NCI-H446 treated with DMSO at 0.1 percent for 48 hours (cell line): ENCODE measurements at places on chromosomes 11 and 22.
A peak's percentile ranks its signal among the peaks of the same experiment; 100 is the strongest.

- no peak for DNase-seq
Observed at GRCh38 chr22:21079493-21079892, 33.7 kb downstream of the LRRC74B start.

- no peak for DNase-seq
Observed at GRCh38 chr22:39515266-39516050, 4.9 kb upstream of the ATF4 start.

DNA sequence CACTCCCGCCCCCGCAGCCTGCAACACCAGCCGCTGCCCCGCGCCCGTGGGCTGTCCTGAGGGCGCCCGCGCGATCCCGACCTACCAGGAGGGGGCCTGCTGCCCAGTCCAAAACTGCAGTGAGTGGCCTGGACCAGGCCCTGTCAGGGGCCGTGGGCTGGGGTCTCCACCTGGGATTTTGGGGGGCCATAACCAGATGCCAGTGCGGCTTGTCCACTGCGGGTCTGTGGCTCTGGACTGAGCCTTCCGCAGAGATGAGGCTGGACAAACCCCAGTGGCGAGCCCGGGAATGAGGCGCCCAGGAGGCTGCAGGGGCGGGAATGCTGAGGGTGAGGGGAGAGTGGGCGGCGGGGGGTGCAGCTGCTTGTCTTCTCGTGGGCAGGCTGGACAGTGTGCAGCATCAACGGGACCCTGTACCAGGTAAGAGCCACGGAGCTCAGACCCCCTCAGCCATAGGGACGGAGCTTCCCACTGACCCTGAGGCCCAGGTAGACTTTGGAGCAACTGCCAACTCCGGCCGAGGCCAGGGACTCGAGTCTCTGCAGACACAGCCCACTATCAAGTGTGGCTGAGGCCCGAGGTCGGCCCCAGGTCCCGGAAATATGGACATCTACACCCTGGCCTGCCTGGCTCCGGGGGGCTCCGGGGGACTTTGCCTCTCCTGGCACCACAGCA is 24.8 kb upstream of the MUC5B start:
- no peak for DNase-seq

- DNase-seq = no peak
Observed at GRCh38 chr11:31711137-31711536, 100.0 kb downstream of the PAX6 start.

DNA sequence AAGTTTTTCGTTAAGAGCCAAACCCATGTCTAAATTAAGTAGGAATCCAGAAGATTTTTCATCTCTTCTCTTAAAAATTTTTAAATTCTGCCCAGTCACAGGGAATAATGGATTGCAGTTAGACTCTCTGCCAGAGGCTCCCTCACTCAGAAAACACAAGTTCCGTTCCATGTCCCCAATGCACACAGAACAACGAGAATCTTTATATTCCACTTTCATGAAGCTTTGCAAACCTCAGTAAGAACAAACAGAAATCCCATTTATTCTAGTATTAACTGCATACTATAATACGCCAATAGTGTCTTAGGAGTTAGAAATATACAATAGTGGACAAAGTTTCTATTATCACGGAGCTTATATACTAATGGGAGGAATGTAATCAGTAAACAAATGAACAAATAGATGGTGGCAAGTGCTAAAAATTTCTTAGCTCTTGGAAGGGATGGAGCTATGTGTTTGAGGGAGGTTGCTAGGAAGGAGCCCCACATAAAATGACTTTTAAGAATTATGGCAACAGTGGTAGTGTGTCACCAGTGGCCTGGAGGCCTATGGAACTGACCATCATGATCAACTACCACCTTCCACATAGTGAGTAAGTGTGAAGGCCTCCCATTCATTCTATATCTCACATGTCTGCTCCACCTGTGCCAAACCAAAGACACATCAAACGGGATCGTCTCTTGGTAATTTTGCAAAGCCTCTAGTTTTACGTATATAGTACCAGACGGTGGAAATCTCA is 24.9 kb downstream of the PICALM start:
- no peak for DNase-seq

- DNase-seq = peak; percentile 10
Observed at GRCh38 chr11:8018484-8019313, 31.6 kb downstream of the EIF3F start.

- no peak for DNase-seq
Observed at GRCh38 chr11:134063124-134063495, 5.8 kb upstream of the JAM3 start.

DNA sequence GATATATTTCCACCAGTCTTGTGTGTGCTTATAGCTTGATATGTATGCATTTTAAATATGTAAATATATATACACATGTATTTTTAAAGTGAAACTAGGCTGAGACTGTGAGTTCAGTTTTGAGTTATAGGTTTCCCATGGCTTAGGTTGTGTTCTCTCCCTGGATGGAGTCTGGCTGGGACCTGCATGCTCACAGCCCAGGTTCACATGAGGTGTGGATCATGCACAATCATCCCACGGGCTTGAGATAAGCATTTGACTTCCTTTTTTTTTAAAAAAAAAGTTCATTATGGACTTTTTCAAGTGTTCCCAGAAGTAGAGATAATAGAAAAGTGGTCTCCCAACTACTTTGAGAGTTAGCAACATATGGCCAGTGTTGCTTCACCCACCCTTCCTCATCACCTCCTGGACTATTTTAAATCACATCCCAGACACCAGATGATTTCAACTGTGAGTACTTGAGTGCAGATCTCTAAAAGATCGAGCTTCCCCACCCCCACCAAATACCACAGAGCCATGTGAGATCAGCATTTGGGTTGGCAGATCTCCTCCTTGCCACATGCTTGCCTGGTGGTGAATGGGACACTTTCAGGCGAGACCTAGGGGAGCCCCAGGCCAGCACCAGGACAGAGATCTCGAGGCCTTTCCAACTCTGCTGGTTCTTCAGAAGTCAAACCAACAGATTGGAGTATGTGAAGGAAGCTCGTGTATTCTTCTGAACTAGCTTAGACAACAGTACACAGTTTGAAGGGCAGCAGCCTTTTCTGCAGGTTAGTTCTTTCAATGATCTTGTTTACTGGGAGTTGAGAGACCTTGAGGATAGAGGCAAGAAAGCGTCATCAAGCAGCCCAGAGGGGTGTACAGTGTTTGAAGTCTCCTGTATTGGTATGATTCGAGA is 15.9 kb downstream of the MED15 start:
- no peak for DNase-seq

DNA sequence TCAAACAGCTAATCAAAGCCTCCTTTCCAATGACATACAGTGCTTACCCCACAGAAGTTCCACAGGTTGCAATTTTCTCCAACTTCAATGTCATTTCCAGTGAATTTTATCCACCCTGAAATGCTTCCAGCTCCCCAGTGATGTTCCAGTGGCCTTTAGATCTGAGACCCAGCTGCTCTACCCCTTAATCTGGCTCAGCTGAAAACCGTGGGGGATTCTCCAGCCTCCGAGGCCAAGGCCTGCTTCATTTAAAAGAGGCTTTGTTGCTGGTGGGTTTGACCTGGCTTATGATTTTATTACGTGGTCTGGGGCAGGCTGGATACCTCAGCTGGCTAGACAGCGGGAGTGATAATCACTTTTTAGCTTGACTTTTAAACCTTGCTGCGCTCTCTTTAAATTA is 10.9 kb downstream of the HEPHL1 start:
- no peak for DNase-seq

DNA sequence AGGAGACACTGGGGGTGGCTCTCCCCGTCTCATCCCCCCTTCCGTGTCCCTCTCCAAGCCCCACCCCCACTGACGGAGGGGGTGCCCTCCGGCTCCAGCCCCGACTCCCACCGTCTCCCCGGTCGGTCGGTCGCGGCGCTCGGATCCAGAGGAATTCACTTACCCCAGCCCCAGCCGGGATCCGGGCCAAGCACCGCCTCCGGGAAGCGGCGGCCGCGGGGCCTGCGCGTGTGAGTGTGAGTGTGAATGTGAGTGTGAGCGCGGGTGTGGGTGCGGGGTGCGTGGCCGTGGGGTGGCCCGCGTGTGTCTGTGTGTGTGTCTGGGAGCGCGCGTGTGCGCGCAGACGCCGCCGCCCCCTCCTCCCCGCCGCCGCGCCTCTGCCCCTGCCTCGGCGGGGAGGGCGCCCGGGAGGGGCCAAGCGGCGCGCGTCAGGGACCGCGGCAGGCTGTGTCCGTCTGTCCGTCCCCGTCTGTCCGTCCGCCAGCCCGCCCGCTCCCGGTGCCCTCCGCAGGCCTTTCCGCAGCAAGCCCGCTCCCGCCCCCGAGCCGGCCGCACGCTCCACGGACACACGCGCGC is at the start of gene ELFN2:
TSS of gene ELFN2 (minus strand) at position 345 of the 576 bp plus-strand sequence. CDS start 51,945 bp downstream, outside the sequence.
- no peak for DNase-seq

- DNase-seq = peak; percentile 87
Observed at GRCh38 chr11:27350511-27350910, 12.5 kb downstream of the CCDC34 start.

GRCh38 chr11:84384731-84385130 is 1098.6 kb upstream of the CCDC90B start:
- peak; percentile 49 for DNase-seq

DNA sequence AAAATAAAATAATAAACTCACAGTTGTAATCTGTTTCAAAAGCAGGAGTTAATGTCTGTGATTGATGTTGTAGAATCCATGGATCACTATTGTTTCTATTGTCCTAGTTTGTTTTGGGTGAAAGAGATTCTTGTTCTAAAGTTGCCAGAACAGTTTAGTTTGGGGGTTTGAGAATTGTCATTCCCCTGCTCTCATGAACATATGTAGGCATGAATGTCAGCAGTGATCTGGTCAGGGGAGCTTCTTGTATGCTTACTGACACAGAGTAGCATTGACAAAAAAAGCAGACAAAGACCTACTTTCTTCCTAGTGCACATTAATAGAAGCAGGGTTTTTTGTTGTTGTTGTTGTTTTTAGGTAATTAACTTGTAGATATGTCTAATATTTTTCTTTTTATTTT is 38.6 kb downstream of the ARHGAP1 start:
- no peak for DNase-seq

DNA sequence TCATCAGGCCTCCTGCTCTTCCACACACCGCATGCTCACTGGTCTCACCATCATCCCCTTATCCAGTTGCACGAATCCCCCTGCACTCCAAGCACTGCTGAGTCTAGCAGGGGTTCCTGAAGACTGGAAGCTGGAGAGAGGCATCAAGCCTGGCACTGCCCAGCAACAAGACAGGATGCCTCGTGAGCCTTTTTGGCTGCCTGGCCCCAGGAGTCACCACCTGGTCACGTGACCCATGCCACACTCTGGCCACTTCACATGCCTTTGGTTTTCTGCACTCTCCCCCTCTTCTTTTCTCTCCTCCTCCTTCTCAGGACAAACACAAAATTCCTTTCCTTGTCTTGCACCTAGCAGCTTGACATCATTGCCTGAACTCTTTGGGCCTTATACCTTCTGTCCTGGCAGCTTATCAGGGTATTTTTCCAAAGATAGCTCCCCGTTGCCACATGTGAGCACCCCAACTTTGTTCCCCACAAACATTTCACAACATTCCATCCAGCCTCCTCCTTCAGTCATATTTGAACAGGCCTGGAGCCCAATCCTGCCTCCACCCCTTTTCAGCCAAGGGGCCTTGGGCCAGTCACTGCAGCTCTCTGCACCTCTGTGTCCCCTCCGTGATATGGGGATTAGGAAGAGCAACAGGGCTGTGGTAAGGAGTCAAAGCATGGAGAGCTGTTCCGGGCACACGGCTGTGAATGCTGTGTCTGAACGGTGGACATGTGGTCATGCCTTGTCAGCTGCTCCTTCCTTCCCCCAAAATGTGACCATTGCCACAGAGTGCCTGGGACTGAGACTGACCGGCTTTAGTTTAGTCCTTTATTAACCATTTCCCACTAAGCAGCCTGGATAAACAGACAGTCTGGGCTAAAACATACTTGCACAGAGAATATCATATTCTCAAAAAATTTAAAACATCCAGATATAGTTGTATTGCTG is 2.8 kb upstream of the PACSIN2 start:
- DNase-seq = no peak

- DNase-seq = peak; percentile 23
Observed at GRCh38 chr11:22730319-22730718, 63.9 kb downstream of the GAS2 start.

DNA sequence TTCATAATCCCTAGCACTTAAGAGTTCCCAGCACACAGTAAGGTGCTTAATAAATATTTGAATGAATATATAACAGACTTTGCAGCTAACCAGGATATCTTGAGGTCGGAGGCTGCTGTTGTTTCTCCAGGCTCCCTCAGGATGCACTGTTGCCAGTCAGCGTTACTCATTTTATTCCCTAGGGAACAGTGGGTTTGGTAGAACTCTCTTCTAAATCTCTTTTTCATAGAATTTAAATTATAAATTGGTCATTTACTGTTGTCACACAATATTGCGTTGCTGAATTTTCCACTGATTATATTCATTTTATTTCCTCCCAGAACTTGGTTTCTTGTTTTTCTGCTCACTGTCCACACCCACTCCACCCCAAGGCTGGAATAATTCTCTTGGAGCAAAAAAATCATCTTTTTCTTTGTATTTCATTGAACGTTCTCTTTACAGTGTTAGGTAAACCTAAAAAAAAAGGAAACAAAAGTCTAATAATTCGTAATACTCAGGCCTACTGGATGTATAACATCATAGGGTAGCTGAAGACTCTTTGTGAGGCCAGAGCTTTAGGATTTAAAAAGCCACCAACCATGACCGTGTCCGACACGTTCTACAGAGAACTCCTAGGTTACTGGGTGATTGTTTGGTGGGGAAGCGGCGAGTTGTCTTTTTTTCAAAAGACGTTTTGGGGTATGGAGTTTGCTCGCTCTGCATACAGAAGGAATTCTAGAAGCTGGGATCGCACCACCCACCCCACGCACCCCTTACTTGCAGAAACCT is 766 bp upstream of the CAPRIN1 start:
- peak; percentile 56 for DNase-seq

DNA sequence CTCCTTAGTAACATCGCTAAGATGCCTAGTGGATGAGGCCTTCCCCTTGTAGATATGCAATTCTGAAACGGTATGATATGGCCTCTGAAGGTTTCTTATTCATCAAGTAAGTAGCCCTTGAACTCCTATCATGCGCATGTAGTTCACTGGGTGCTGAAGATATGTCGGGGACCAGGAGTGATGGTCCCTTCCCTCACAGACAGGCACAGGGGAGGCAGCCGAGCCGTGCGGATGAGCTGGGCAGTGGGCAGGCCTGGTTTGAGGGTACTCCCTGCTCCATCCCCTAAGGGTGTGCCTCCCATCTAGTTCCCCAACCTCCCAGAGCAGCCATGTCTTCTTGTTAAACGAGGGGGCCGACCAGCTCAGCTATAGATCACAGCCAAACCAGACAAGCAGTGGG is 40.1 kb downstream of the TP53I11 start:
- no peak for DNase-seq

DNA sequence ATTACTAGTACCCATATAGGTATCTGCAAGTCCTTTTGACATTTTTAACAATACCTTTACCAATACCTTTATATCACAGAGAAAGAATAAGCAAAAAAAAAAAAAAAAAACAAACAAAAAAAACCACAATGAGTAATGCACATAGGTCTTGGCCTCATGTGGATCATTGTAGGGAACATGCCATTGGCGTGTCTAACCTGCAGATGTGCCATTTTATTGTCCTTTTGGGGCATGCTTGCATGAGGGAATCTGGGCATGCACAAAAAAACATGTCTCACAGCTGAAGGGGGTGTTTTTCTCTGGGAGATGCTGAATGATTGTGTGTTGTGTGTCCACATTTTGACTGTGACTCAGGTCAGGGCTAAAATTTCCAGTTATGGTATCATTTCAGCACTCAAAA is 361.6 kb downstream of the GUCY1A2 start:
- DNase-seq = no peak
